Activated CD4-positive, alpha-beta T cell treated with anti-CD3 and anti-CD28 coated beads for 48 hours (primary cell): ENCODE measurements at places on chromosomes 3 and 15.

GRCh38 chr15:48533982-48534381, 111.5 kb downstream of the FBN1 start:
- DNase-seq, result no peak

DNA sequence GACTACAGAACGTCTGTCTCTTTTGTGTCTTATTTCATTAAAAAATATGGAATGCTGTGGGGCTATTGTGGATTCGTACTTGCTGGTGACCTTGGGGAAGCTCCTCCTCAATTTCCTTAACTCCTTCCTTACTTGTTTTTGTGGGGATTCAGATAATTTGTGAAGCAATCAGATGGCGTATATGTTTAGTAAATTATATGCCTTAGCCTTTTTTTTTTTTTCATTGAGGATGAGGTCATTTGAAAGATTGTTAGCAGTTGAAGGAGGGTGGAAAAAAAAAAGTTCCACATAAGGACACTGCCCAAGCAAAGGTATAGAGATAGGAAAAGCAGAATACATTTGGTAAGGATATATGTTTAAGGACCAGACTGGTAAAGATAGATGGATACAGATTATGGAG, 3.3 kb downstream of the RNF13 start:
- DNase-seq, result no peak

- no peak for DNase-seq
These were observed 135.3 kb downstream of the LRTM1 start for GRCh38 chr3:54792584-54792983.

GRCh38 chr3:31534065-31534425, 1.3 kb downstream of the STT3B start:
- no peak for DNase-seq

GRCh38 chr3:295166-295565, 98.6 kb downstream of the CHL1 start:
- no peak for DNase-seq

GRCh38 chr15:101288905-101289513, 6.0 kb downstream of the SNRPA1 start:
- DNase-seq, result no peak

GRCh38 chr3:100518983-100519382, 26.6 kb downstream of the TMEM45A start:
- DNase-seq, result no peak

DNA sequence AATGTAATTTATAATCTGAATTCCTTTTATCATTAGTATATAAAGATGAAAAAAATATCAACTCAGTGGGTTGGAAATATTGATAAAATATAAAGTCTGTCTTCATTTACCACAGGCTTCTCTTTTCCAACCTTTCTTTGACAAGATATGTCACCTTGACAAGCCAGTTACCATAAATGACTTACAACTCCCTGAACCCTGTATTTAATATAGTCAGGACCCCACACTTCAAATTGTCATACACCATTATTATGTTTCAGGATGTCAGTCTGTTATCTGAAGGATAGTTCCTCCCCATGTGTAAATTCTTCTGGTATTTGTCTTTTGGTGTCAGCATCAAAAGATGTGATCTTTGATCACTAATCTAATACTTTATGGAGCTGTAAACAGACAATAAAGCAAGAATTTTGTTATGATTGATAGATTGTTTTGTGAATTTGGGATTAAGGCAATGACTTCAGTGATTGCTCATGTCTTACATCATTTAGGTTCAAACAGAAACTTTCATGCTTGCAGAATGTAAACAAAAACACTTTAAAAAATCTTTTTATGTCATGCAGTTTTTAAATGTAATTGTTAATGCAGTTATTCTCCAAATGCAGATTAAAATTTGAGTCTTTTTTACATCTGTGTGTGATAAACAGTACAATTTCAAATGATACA, 503.5 kb upstream of the BCHE start:
- no peak for DNase-seq
